ENCODE measurements at places on chromosomes 4 and X. TPM values are rescaled to one million over a fixed set of nuclear protein-coding genes. Genes with fewer than 3 reads are reported as not detected.

The RIPPLY1 gene
- not detected for total RNA-seq

DNA sequence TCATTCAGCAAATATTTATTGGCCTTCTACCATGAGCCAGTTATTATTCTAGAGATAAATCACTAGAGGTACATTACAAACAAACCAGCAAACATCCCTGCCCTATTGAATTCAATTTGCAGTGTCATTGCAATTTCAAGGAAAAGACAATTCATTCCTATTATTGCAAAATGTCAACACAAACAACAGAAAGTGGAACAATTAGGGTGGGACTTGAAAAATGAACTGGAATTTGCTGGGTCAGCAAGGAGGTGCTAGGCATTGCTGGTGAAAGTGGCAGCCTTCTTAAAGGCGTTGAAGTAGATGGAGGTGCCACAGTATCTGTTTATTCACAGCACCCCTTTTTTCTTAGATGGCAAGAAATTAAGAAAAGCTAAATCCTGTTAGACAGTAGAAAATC, 224.0 kb upstream of the BMP3 start:
- no peak for DNase-seq

- DNase-seq = no peak
Measured at GRCh38 chrX:9055354-9055753, 21.4 kb upstream of the FAM9B start.

DNA sequence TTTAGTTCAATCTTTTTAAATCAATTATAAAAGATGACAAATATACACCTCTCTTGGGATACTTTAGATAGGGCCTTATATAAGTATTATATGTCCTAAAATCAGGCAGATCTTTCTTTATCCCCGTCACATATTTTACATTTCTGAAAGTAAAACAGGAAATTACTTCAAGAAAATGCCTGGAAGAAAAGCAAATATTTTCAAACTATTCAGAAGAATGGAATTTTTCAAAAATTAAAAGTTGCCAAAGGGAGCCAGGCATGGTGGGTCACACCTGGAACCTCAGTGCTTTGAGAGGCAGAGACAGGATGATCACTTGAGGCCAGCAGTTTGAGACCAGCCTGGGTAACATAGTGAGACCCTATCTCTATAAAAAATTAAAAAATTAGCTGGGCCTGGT, 34.4 kb downstream of the MGARP start:
- no peak for DNase-seq

- peak; percentile 6 for DNase-seq
Measured at GRCh38 chrX:49878128-49878833, 1.0 kb upstream of the USP27X start.

GRCh38 chrX:107324493-107325310, 118.3 kb downstream of the DNAAF6 start:
- DNase-seq = peak; percentile 34

The USP53 gene
- 14.0 TPM for total RNA-seq

The GPC3 gene
- total RNA-seq = 0.86 TPM

The GYPA gene
- not detected for total RNA-seq

- peak; percentile 86 for DNase-seq
Measured at GRCh38 chrX:49291615-49292337, 11.7 kb upstream of the GAGE10 start.

GRCh38 chrX:123449335-123449734, 265.3 kb downstream of the GRIA3 start:
- no peak for DNase-seq

- peak; percentile 83 for DNase-seq
Measured at GRCh38 chrX:39613997-39614679, 483.6 kb downstream of the BCOR start.

DNA sequence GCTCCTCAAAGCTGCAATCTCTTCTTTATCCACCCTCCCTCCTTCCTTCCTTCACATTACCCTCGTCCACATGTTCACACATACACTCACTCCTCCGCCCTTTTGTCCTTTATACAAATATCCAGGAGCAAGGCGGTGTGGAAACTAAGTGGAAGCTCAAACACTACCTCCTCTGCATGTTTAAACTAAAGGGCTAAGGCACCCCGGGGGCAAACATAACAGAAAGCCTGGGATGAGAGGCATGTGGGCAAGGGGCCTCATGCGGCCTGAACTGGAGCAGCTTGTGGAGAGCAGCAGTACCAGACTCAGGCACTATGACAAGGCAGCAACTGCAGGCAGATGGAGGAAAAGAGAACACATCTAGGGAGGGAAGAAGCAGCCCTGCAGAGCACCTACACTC, 9.5 kb downstream of the MAB21L2 start:
- no peak for DNase-seq

DNA sequence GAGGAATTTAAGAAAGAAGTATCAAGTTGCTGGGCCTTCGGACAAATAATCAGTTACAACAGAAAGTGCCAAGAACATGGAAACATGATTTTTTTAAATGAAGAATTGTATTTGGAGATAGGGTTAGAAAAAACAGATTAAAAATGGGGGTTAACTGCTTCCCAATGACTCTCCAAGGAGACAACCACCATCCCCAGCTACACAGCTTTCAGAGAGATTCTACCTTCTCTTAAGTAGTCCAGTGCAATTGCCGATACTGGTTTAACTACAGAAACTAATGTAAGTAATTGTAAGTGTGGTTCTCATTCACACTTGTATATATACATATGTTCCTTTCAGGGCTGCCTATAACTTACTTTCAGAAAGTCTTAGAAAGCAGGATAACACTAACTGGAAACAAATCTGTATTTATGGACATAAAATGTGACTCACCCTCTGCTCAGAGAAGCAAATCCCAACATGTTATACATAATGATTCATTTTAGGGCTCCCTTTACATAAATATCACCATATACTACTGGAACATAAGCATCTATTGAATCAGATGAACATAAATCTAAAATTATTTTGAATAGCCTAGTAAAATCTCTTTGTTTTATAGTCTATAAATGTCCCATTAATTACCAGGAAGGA, 248.9 kb upstream of the UGT8 start:
- no peak for DNase-seq

The MOB1B gene
- total RNA-seq = 21.9 TPM

All from activated CD4-positive, alpha-beta T cell treated with anti-CD3 and anti-CD28 coated beads for 36 hours (primary cell).